GOT3 (cell line): ENCODE measurements at places on chromosomes 2 and 18.

GRCh38 chr18:12255626-12256026 is 1.5 kb downstream of the CIDEA start:
- no peak for DNase-seq

GRCh38 chr2:85049236-85049635 is 78.3 kb downstream of the KCMF1 start:
- DNase-seq = no peak

DNA sequence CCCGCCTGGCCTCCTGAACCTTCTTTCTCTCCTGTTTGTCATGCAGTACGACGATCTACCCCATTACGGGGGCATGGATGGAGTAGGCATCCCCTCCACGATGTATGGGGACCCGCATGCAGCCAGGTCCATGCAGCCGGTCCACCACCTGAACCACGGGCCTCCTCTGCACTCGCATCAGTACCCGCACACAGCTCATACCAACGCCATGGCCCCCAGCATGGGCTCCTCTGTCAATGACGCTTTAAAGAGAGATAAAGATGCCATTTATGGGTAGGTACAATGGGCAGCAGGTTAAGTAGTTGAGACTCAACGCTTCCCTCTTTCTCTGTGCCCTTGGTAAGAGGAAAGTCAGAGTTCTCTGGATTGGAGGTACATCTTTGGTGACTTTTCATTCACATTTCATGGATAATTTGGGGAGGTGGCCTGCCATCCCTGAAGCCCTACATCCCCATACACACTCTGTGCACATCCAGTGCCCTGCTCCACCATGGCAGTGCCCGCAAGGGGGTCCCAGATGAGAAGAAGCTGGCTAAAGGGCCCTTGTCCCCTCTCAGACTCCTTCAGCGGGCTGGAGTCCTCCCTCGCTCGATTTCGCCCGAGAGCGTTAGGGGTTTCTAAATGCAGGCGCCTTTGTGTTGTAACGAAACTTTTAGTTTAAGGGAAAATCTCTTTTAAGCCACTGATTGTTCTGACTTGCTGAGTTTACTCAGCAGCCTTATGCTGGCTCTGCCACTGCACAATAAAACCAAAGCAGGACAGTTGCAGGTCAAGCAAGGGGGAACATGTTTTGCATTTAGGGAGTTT is 3.0 kb downstream of the MEIS1 start:
- DNase-seq = no peak

GRCh38 chr2:32852856-32853255 is 93.9 kb upstream of the LTBP1 start:
- no peak for DNase-seq

DNA sequence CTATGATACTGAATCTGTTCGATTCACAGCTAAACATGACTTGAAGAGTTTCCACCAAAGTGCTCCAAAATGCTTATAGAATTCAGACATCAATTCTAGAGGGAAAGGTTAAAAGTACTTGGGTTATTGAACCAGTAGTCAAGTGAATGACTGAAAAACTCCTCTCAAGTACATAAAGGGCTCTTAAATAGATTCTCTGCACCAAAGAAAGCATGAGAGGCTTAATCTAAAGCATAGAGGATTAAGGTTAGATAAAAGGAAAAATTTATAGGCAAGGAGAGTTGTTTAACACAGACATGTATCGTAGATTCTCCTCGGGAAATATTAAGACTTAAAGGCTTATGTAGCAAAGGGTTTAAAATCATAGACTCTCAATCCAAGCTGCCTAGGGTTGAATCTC is 701.4 kb downstream of the ERBB4 start:
- DNase-seq = no peak

- DNase-seq = no peak
Observed at GRCh38 chr18:46324087-46324955, 220.1 kb downstream of the HAUS1 start.

DNA sequence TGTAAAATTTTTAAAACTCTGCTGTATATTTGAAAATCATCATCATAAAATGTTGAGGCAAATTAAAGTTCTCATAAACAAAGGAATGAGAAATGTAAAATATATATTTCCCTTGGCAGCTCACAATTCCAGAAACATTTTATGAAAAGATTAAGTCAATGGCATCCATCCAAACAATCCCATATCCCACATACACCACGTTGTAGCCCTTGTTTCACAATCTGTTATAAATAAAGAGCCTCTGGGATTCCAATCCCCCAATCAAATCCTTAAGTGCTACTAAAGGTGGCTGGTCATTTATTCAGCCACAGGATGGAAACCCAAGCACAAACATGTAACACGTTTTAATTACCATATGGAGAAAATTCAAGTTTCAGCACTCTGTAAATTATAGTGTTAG is 51.7 kb downstream of the GFPT1 start:
- DNase-seq = no peak

DNA sequence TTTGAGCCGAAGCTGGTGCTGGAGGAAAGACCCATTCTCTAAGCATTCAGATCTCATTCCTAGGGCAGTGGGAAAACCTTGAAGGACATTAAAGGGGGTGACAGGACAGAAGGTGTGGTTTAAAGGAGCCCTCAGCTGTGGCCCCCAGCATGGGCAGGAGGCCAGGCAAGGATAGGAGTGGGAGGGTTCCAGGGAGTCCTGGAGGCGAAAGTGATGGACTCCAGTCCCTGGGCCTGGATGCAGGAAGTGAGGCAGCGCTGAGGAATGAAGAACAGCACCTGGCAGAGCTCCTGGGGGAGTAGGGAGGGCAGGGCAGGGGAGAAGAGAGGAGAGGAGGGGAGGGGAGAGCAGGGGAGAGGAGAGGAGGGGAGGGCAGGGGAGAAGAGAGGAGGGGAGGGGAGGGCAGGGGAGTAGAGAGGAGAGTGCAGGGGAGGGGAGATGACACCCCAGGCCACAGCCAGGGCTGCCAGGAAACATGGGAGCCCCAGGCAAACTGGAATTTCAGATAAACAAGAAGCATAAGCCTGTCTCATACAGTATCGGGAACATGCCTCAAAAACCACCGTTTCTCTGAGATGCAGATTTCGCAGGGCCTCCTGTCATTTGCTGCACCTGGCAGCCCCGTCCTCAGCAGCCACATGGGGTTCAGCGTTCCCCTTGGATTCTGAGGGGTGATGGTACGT is 5.7 kb downstream of the RAMP1 start:
- DNase-seq = no peak

GRCh38 chr2:20232837-20233207 is 7.9 kb upstream of the SDC1 start:
- no peak for DNase-seq

DNA sequence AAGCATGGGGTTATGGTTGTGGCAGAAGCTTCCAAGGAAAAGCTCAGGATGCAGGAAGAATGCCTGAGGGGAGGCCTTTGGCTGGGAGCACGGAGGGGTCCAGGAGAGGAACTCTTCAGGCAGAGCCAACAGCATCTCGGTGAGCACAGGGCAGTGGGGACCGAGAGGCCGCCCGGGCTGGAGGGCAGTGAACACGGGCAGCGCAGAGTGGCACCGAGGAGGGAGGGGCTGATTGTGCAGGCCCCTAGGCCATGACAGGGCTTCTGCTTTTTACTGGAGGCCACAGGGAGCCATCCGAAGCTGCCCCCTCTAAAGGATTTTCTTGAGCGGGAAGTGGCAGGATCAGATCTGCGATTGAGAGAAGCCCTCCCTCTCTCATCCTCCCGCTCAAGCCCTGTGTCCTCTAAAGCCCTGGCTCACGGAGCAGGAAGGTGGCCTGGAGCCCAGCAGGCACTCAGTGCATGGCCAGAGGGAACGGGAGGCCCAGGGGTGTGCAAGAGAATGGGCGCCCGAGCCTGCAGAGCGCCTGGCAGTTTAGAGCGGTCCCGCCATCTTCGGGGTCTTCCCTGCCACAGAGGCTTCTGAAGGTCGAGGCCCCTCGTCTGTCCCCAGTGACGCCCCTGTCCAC is 110.0 kb upstream of the STON1 start:
- DNase-seq = no peak

GRCh38 chr2:78115291-78115690 is 593.1 kb upstream of the LRRTM4 start:
- no peak for DNase-seq

GRCh38 chr2:100137318-100137717 is 5.1 kb downstream of the AFF3 start:
- DNase-seq = no peak

GRCh38 chr18:57929922-57930321 is 114.1 kb upstream of the NEDD4L start:
- no peak for DNase-seq

- DNase-seq = no peak
Observed at GRCh38 chr2:121513597-121514333, 16.9 kb upstream of the RNU4ATAC start.

DNA sequence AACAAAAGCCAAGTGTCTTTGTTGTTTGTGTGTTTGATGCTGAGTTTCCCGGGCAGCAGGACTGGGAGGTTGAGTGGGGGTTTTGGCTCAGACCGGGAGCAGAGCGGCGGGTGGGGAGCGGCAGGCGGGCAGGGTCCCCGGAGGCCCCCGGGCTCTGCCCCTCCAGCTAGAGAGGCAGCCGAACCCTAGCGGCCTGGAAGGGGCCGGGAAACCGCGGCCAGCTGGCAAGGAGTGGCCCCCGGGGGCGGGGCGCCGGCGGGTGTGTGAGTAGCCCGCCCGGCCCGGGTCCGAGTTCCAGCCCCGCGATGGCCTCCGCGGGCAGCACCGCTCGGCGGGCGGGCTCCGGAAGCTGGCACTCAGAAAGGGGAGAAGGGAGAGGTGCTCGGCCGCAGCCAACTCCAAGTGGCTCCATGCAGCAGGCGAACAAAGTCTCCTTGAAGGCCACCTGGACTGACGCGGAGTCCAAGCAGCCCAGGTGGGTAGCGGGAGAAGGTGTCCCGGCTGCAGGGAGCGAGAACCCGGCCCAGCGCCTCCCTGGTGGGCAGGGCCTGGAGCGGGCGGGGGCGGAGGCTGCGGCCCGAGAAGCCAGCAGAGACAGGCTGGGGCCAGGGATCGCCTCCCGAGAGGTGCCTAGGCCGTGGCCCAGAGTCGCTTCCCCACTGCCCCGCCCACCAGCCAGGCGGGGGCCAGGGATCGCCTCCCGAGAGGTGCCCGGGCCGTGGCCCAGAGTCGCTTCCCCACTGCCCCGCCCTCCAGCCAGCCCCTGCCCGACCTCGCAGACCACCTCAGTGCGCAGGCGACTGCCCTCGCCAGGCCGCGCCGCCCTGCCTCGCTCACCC is at the start of gene ANKRD53:
ANKRD53 (plus strand) TSS at position 290 of the 839 bp plus-strand sequence; CDS start at position 306, 16 bp downstream.
- DNase-seq = no peak
